ENCODE measurements at places on chromosomes 16 and 17.

DNA sequence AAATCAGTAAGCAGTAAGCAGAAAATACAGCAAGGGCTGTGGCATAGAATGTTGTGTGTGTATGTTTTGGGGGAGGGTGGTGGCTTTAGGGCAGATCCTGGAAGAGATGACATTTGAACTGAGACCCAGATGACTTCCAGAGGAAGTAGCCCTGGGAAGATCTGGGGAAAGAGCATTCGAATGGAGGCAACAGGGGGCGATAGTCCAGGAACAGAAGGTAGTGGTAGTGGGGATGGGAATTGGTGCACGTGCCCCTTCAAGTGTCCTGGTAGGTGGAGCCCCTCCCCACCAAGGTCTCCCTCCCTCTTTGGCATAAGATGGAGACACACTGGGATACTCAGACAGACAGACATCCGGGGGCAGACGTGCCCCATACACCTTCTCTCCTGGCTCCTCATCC is 14.1 kb downstream of the ARHGEF15 start:
- no peak for DNase-seq

DNA sequence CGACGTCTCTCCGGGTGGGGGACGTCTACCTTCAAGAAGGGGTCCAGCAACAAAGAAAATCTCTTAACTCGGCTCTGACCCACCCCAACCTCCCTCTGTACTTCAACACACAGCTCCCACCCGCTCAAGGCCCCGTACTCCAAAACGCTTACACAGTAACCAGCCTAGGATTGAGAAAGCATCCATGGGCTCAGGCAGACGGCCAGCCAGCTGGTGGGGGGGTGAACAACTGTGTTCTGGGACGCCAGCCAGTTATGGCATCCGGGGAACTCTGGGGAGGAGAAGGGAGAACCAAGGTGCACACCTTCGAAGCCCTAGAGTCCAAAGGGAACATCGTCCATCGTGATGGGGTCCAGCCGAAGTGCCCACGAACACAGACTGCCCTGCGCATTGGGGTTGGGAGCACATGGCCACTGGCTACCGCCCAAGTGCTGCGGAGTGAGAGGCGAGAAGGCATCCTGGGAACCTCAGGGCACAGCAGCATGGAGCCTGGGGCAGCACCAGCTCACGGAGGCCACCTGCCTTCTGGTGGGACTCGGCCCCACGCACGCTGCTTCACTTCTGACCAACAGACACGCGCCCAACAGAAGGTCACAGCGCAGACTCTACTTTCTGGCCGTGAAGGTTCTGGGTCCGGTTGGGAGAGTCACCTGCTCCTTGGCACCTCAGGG is 14.3 kb downstream of the SLC16A3 start:
- no peak for DNase-seq

DNA sequence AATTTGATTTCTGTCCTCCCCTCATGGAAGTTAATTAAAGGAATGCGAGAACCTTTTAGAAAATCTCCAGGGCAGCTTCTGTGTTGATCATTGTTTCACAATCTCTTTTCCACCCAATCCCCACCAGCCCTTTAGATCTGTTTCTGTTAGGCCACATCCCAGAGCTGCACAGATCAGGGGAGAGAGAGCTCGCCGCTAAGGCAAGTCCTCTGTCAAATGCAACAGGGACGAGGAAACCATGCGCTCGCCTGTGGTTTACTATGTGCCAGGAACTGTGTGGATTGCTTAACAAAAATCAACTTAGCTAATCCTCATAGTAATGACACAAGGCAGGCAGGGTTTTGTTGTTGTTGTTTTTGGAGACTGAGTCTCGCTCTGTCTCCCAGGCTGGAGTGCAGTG is 115.4 kb downstream of the SALL1 start:
- DNase-seq, result no peak

GRCh38 chr17:72301887-72302286 is 181.1 kb downstream of the SOX9 start:
- no peak for DNase-seq

GRCh38 chr16:70571623-70572022 is 48.0 kb downstream of the SF3B3 start:
- no peak for DNase-seq

- DNase-seq, result no peak
Measured at GRCh38 chr17:77280304-77281121, 139.7 kb downstream of the SEC14L1 start.

DNA sequence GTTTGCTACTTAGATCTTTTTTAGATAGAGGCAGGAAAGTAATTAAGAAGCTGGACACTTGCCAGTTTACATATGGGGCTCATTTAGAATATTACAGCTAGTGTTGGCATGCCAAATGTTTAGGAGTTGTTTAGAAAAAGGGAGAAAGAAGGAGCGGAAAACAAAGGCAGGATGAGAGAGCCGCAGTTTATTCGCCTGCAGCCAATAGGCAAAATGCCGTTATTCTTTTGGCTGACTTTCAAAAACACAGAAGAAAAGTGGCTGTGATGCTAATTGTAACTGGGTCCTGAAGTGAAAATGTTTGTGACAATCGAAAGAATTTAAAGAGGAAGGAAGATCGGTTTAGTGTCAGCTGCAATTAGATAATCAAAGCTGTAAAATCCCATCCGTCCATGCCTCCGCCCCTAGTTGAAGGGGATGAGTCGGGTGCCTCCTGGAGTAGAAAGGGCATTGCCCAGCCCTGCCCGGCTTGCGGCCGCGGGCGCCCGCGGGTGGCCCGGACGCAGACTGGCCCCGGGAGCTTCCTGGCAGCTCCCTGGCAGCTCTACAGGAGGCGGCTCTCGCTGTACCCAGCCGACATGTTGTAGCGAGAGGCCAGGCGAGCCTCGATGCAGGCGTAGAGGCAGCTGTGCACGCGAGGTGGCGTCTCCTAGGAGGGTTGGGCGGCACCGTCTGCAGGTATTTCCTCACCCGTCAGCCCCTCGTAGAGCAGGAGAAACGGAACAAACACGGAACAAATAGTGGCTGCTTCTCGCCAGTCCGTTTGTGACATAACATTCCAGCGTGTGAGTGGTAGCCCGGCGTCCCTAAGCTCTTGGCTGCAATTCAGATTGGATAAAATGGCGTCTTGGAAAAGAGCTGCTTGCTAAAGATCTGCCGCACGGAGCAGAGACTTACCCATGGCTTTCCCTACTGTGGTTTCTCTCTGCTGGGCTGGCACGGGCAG is 82.2 kb downstream of the TNRC6C start:
- DNase-seq, result no peak

DNA sequence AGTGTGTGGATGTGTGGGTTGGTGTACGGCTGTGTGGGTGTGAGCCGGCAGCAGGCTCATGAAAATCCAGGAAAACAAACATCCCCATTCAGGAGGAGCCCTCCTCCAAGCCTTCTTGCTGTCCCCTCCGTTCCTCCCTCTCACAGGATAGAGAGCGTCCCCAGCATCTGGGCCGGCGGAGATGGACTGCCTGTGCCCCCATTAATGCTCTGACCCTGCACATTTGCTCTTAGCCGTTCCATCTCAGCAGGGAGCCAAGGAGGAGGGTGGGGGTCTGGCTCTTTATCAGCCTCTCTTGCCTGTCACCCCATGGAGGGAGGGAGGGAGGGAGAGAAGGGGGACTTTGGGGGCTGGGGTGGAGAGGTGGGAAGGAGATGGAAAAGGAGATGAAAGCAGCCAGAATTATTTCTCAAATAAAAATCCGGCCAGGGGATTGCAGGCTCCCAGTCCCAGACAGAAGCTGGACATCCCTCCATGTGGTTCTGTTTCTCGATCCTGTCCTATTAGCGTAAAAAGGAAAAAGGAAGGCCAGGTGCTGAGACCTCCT is 240.0 kb upstream of the ZFHX3 start:
- no peak for DNase-seq

DNA sequence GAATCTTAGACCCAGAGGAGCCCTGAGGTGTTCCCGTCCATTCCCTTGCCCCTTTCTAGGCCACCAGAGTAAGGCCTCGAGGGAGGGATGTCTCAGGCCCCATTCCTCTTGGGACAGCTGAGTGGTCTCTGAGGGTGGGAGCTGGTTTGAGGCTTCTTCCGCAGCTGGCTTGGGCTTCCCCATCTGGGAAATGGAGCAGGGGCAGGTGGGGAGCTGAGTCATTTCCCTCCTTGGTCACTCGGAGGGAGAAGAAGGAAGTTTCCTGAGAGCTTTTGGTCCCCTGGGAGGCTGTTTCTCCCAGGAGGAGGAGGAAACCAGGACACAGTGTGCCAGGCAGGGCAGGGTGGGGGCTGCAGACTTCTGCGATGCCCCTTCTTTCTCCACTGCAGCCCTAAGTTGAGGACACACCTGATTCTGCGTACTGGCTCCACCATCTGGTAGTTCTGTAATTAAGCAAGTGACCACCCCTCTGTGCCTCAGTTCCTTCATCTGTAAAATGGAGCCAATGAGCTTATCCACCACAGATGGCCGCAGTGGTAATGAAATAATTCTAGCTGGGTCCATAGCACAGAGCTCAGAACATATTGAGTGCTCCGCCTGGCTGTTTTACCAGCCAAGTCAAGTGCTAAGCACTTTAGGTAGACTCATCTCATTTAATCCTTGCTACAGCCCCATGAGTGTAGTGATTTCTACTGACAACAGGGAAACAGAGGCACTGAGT is 1.6 kb upstream of the KCNJ12 start:
- no peak for DNase-seq

DNA sequence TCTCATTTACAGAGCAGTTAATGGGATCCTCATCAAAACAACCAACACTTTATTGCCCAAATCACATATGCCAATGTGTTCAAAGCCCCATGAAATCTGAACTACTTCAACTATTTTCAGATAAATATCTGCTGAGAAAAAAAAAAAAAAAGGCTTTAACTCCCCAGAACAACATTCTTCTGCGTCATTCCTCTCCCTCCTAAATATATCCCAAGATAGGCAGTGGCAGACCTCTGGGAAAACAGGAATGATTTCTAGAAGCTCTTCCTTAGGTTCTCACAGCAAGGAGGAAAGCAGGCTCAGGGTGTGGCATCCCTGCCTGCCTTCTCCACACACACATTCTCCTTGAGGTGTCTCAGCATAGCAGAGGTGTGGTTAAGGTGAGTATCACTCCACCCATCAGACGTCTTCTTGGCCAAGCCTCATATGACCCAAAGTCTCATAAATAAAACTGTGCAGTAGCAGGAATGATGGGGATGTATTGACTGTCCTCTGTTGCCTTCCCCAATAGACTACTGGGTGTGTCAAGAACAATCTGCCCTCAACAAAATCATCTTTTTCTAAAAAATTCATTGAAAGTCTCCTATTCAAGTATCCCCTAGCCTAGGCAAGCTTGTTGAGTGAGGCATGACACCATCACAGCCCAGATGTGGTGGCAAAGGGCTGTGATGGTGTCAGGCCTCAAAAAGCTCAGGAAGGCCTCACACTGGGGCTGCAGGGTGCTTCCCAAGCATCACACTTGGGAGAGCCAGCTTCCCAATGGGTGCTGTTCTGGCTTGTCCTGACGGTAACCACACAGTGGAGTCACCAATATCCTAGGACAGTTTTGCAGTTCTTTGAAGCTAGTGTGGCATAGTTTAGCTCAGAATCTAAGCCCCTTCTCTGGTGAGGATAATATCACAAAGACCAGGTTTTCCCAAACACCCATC is 135.4 kb upstream of the SOX9 start:
- no peak for DNase-seq

- DNase-seq, result no peak
Measured at GRCh38 chr17:77489893-77490255, 349.1 kb downstream of the SEC14L1 start.

- DNase-seq, result no peak
Measured at GRCh38 chr16:660459-661183, 7.3 kb upstream of the RHOT2 start.

DNA sequence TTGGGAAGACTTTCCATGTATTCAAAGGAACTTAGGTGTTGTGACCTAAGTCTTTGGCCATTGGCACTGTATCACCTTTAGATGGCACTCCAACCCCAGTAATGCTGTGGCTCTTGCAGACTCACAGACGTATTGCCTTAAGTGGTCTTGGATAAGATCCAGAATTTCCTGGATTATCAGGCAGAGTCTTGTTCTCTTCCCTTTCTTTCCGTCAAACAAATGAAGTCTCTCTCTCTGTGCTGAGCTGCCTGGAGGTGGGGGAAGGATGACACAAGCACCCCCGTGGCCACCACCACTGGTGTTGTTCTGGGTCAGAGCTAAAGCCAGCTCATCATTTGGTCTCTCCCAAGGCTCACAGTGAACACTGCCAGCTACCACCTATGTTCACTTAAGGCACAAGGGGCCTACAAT is 789.9 kb upstream of the KIF2B start:
- DNase-seq, result no peak

- DNase-seq, result no peak
Measured at GRCh38 chr16:2779978-2780898, 3.2 kb upstream of the ELOB start.

DNA sequence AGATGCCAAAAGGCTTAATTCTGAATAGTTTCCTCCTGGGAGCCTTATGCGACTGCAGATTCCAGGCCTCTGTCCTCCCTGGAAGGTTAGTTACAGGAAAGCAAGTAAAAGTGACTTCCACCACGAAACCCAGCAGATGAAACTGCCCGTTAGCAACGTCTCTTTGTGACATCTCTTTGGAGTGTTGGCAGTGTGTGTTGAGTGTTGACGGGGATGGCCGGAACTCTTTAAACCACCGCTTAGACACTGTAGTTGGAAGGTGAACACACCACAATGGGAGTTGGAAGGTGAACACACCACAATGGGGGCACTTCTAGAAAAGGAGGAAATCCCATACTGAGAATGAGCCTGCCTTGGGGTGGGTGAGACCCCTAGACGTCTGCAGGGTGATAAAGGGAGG is 858 bp downstream of the SKAP1 start:
- no peak for DNase-seq

GRCh38 chr16:55638256-55638655 is 17.5 kb upstream of the SLC6A2 start:
- no peak for DNase-seq

- no peak for DNase-seq
Measured at GRCh38 chr16:80028581-80029380, 428.2 kb upstream of the MAF start.

- DNase-seq, result no peak
Measured at GRCh38 chr16:85054948-85055492, 27.4 kb downstream of the KIAA0513 start.

- DNase-seq, result no peak
Measured at GRCh38 chr17:28968231-28968913, 17.1 kb upstream of the PHF12 start.

GRCh38 chr17:75194879-75195278 is 10.6 kb upstream of the NUP85 start:
- no peak for DNase-seq

GRCh38 chr16:28312327-28312726 is 20.0 kb downstream of the SBK1 start:
- no peak for DNase-seq

DNA sequence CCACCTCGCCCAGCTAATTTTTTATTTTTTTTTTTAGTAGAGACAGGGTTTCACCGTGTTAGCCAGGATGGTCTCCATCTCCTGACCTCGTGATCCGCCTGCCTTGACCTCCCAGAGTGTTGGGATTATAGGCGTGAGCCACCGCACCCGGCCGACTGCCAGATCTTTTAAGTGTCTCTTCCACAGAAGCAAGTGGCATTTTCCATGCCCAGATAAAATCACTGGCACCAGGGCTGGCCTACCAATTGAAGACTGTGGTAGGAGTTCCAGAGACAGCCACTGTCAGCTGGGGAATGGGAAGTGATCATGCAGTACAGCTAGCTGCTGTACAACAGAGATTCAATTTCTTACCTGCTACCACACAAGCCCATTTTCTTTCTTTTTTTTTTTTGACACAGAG is 17.9 kb downstream of the CNP start:
- no peak for DNase-seq
